Endothelial cell (in vitro differentiated cells): ENCODE measurements at places on chromosomes 5 and 9.

GRCh38 chr5:159286420-159287035, 23.4 kb downstream of the UBLCP1 start:
- no peak for DNase-seq

DNA sequence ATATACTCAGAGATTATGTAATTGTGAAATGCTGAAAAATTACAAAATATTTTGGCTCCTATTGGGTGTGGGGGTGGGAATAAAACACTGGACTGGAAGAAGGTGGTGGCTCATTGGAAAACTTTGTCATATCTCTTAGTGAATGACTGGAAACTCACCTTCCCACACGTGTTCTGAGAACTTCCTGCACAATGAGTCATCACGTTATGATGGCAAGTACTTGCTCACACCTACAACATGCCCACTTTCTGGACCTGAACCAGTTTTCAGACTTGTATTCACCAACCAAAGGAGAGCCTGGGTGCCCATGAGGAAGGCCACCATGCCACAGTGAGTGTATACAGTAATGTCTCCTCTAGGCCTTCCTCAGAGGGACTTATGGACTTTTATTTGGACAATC, 294.8 kb downstream of the ASTN2 start:
- DNase-seq: no peak

GRCh38 chr5:122880749-122881148, 35.3 kb downstream of the SNX24 start:
- no peak for DNase-seq

DNA sequence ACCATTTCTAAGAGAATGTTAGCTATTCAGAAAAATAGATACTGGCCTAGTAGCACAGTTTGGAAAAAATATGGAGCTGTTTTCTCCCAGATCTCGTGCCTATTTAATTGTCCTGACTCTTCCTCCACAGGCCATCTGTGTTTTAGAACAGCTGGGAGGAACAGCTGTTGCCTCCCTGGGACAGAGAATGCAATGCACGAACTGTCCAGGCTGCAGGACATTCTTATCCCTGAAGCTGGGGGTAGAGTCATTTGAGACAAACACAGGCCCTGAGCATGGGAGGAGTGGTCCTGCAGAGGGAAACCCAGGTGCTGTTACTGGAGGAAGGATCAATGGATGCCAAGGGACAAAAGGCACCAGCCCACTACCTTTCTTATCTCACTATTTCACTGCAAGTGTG, 20.9 kb upstream of the SPARC start:
- no peak for DNase-seq

DNA sequence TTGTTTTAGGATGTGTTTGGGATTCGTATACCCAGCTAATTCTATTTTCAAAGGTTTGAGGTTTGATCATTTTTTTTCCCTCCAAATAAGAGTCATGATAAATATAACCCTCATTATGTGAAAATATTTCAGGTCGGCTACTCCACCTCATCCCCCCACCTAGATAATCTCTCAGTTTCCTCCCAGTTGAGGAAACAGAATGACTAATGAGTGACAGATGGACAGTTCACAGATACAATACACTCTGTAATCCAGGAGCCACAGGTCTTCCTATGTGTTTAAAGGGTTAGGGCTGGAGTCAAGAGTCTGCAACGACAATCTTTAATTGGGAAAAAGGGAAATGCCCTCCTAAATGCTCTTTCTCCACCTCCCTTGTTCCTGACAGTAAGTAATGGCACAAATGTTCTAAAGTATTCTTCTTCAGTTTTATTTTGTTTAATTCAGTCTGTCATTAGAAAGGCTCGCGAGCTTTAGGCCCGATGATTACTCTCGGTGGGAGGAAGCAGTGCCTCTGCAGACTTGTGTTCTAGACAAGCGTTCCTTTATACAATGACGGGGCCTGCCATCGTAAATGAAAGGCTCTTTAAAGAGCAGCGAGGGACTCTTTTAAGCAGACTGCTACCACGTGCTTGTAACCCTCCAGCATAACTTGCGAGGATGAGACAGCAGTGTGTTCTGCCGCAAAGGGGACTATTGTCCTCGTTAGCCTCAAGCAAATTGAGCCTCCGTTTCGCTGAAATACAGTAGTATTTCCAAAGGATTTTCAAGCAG, 69.0 kb downstream of the MEF2C start:
- DNase-seq: no peak

DNA sequence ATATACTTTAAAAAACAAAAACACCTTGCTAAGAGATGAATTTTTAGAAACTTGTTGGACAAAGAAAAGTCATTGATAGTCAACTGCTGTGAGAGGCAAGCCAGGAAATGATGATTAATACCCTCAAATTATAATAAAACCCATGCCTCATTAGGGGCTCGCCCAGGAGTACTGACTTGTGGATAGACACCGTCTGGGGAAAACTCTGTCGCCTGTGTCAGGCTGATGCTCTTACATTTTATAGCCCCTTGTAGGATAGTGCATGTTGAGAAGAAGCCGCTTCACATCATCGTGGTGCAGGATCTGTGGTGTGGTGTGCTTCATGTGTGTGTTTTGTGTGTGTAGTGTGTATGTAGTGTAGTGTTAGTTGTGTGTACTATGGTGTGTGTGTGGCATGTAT, 39.1 kb downstream of the SYK start:
- no peak for DNase-seq

DNA sequence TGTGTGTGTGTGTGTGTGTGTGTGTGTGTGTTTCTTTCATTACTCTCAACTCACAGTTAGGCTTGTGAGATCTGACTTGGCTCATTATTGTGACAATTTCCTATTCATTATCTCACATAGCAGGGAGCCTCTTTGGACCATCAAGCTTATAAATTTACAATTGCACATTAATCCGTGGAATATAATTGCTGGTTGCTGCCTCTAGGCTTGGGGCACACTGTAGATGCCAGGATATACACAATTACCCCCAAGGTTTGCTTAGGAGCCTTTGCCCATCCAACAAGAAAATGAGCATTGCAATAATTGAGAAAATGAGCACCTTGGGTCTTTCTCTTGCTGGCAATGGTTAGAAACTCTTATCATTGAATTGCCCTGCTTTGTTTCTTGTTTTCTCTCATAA, 161.6 kb upstream of the DMRTA1 start:
- DNase-seq: no peak

GRCh38 chr5:133083901-133084300, 32.1 kb downstream of the HSPA4 start:
- no peak for DNase-seq

DNA sequence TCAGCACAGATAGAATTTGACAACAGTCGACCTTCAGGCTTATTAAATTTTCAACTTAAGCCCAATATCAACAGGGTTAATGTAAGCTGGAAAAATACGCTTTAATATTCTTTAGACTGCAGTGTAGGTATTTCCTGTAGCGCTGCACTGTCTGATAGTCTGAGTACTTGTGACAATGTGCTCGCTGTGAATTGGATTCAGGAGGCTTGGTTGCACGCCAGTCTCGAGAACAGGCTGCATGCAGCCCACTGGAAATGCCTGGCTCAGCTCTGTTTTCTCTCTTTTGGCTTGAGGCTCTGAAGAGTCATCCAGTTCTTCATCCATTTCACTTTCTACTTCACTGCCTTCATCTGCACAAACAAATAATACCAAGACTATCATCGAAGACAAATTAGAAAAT, 300.9 kb downstream of the RFX3 start:
- no peak for DNase-seq

GRCh38 chr9:35829764-35830096, 702 bp downstream of the TMEM8B start:
- no peak for DNase-seq

GRCh38 chr5:1564182-1564748, 40.5 kb upstream of the LPCAT1 start:
- DNase-seq: no peak

GRCh38 chr9:87276327-87276841, 221.3 kb upstream of the DAPK1 start:
- DNase-seq: no peak

DNA sequence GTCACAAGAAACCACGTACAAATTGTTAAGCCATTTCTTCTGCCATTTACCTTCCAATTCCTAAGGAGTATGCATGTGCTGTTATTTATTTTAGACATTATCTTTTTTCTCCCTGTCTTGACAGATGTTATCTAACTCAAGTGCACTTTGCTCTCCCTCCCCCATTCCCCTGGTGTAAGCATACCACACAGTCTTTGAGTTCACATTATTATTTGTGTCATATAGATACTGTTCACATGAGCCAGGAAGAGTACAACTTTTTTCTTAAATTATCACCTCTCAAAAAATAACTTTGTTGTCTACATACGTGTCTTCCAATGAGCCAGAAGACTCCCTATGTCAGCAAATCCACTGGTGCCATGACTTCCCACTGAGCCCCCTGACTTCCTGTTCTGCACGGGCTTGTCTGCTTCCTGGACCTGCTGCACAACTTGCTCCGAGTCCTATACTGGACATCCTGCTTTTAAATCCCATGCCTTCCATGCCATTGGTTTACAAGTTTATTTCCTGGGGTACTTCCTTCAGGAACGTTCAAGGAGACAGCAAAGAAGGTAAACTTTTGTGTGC, 19.9 kb upstream of the FAM120A start:
- DNase-seq: peak; percentile 19

GRCh38 chr5:134551901-134552300, 26.4 kb downstream of the JADE2 start:
- no peak for DNase-seq

DNA sequence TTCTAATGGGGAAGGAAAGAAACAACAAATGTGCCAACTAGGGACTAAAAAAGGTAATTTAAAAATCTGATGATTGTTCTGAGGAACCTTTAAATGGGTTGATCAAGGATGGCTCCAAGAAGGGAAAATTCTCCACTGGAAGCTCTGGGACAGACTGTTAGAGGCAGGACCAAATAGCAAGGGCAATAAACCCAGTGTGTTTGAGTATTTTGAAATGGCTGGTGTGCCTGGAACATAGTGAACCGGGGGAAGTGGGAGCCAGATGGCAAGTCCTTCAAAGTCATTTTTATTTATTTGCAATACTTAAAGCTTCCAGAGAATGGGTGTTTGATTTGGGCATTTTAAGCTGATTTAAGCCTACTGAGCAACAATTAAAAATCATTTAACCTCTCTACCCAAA, 587.7 kb upstream of the MEF2C start:
- DNase-seq: no peak

GRCh38 chr5:61625681-61626621, 293.9 kb downstream of the ZSWIM6 start:
- DNase-seq: peak; percentile 70

DNA sequence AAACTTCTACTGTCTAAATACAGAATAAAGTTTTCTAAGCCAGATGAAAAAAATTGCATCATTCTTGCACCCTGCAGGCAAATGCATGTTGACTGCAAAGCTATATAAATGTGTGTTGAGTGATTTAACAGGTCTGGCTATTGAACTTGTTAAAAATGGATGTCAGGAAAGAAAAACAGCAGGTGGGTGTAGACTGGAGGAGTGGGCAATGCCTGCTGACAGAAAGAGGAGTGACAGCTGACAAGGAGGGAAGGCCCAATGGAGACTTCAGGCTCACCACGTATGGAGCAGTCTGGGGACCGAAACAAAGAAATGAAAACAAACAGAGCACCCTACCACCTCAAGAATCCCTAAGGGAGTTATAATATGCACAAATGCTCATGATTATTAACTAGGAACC, 127.8 kb downstream of the GRIA1 start:
- DNase-seq: no peak

DNA sequence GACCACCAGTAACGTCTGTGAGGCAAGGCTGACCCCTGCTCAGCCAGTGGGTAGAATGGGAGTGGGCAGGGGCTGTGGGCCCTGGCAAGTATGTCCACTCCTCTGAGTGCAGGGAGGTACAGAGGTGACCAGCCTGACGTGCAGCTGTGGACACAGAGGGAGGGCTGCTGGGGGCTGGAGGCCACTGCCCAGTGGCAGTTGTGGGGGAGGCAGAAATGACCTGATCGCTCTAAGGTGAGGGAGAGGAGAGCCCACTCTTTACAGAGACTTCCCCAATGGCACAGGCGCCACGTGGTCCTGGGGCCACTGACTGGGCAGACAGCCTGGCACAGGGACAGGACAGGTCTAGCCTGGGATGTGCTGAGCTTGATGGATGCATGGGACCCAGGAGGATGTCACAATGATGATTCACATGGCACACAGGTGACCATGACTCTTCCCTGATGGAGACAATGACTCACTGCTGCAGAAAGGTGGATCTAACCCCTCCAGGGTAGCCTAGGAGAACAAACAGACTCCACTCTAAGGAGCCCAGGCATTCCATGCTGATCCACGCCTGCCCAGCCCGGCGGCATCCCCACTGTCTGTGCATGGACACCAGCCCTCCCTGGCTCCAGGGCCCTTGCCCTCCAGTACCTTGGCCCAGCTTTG, 7.7 kb downstream of the LPCAT1 start:
- no peak for DNase-seq

GRCh38 chr5:101637599-101637998, 658.5 kb downstream of the SLCO4C1 start:
- no peak for DNase-seq

DNA sequence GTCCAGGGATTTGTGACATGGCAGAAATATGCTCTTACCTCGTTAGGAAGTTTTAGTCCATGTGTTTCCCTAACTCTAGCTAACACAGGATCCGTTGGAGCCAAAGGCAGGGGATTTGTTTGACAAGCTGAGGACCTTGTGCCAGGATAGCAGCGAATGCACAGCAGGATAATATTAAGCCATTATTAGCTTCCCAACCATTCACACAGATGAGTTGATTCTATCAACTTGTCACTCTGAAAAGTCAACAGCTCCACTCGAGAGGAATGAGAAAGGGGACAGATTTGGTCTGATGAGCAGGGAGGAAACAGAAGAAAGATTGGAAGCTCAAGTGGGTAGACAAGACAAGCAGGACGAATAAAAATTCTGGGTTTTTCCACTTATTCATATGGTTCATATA, 106.2 kb downstream of the FSTL4 start:
- no peak for DNase-seq

GRCh38 chr9:12716823-12717600, 23.8 kb downstream of the TYRP1 start:
- DNase-seq: no peak

GRCh38 chr9:114887963-114888362, 42.4 kb downstream of the TNFSF8 start:
- no peak for DNase-seq

DNA sequence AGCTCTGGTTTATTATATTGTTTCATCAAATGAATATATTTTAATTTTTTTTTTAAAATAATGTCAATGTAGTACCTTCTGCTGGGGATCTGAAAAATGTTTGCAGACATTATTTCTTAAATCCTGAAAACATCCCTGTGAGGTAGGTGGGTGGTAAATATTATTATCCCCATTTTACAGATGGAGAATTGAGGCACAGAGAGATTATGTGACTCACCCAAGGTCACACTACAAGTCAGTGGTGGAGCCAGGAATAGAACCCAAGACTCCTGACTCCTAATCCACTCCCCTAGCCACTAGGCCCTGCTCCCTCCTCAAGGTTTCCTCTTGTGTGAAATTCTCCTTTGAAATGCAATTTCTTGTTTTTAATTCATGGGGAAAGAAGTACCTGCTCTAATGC, 171.4 kb downstream of the NIPBL start:
- DNase-seq: no peak

DNA sequence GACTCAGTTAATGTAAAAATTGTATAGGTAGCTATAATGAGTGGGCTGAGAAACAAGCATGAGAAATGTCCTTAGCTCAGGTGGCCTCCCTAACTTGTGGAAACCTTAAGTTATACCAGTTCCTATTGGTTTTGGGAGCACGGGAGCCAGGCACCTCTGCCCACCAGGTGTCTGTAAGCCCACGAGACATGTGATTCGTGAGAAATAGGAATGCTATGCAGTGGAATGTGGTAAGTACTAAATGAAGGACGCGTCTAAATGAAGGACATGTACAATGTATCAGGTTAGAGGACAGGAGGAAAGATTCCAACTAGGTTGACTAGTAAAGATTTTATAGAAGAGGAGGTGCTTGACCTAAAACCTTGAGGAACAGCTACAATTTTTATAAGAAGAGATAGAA, 46.0 kb upstream of the F2RL2 start:
- no peak for DNase-seq
